ENCODE measurements at places on chromosomes 5 and 9. TPM values are rescaled to one million over a fixed set of nuclear protein-coding genes. Genes with fewer than 3 reads are reported as not detected.

Gene PCDHGB3
- polyA plus RNA-seq = not detected

Gene SOHLH1
- polyA plus RNA-seq = not detected

Gene CORO2A
- polyA plus RNA-seq = 11.7 TPM

Gene SPAG8
- polyA plus RNA-seq = 0.55 TPM

Gene PDZD2
- polyA plus RNA-seq = 1.7 TPM

Gene IFNA2
- polyA plus RNA-seq = not detected

Gene NUTM2F
- 0.29 TPM for polyA plus RNA-seq

- no peak for DNase-seq
Measured at GRCh38 chr5:34666392-34667080, 10.4 kb downstream of the RAI14 start.

GRCh38 chr9:90801973-90802322 is 329 bp downstream of the SYK start:
- no peak for DNase-seq

- DNase-seq = no peak
Measured at GRCh38 chr9:108816037-108816436, 39.7 kb downstream of the ACTL7B start.

DNA sequence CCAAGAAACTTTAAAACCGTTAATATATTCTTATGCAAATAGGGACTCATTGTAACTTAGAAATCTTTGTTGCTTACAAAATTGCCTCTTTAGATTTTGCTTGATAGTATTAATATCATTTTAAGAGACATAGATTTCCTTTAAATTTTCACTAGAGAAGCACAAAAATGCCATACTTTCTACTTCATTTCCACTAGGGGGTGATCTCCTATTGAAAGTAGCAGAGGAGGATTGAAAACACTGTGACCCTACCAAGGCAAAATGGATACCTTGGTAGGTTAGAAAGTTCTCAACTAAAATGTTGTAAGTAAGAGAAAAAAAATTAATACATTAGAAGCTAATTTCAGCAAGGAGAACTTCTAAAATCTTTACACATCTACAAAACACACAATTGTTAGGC is 204.9 kb downstream of the CHSY3 start:
- peak; percentile 38 for DNase-seq

GRCh38 chr5:127834094-127834531 is 130.9 kb downstream of the CCDC192 start:
- DNase-seq = no peak

DNA sequence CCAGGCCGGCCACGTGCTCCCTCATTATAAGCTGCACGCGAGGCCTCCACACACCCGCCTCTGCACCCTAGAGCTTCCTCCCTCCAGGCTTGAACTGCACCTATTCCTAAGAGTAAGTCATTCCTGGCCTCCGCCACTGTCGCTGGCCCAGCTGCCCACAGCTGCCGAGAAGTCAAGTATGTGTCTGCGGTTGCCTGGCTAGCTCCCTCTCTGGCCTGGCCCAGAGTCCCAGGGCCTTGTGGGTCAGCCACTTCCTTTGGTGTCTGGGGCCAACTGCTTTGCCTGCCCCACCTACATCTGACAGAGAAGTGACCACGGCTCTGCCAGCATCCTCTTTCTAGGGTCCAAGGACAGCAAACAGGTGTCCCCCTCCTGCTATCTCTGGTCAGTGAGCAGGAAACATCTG is 18.3 kb downstream of the ABO start:
- no peak for DNase-seq

DNA sequence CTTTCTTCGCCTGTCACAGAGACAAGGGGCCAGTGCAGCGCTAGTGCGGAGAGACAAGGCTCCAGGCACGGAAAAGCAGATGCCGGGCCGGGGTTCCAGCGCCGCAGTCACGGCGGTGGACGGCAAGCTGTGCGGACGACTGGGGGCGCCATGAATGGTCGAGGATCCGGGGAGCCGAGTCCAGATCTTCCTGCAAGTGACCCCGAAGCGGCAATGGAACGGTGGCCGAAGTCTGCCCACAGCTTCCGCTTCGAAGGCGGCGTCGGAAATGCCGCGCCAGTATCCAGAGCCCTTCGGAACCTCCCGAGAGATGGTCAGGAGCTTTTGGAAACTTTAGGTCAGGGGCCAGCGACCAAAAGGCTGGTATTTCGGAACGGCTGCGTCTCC is 601 bp upstream of the FAF2 start:
- DNase-seq = no peak

DNA sequence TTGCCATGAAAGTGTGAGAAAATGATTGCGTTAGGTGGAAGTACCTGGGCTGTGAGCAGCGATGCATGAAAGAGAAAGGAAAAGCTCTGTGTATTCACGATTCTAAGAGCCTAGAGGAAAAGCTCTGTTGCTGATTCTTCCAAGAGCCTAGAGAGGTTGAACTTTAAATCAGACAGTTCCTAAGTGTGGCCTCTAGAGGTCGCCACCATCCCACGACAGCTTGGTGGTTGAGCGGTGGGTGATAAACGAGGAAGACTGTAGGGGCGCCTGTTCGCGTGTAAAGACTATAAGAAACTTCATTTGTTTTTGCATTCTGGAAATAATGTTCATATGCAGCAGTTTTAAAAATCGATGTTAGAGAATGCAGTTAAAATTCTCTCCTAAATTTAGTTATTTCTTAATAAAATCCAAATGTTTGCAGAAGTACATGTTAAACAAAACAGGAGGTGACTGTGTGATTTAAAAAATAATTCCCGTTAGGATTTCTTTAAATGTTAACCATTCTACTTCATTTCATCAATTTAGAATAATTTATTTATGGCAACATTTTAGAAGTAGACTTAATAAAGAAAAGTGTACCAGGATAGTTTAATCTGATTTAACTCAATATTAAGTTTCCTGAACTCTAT is 107.7 kb downstream of the TENT4A start:
- DNase-seq = peak; percentile 67

DNA sequence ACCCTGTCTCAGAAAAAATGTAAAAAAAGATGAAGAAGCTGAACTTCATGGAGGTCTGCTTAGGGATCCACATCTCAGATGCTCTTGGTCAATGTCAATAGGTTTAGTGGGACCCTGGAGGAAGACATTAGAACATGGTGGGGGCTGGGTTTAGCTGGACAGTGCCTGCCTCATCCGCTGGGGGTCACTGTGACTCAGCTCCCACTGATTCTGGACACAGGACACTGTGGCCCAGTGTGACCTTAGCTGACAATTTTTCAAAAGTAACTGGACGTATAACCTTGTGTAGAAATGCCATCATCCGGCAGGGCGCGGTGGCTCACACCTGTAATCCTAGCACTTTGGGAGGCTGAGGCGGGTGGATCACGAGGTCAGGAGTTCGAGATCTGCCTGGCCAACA is 7.3 kb upstream of the HNRNPAB start:
- no peak for DNase-seq

DNA sequence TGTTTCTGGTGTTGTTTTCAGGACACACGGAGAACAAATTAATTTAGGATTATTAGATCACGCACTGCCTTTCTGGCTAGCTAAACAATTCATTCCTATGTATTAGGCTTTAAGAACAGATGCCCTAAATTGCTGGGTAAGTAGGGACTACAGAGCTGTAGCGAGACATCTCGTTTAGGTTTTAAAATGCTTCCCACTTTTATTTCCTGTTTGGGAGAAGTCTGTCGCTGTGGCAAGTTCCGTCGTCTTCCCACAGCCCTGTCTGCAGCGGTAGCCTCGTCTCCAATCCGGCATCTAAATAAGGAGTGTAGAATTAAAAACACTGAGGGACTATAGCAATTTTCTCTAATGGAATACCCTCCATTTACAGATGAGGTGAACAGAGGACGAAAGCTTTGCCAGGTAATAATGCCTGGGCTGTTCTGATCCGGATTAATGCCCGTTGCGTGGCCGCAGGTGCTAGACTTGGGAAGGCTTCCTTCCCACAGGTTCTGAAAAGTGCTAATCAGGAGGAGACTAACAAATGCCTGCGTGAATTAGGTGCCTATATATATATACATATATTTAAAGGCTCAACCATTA is 1.3 kb upstream of the TRIM36 start:
- DNase-seq = no peak

DNA sequence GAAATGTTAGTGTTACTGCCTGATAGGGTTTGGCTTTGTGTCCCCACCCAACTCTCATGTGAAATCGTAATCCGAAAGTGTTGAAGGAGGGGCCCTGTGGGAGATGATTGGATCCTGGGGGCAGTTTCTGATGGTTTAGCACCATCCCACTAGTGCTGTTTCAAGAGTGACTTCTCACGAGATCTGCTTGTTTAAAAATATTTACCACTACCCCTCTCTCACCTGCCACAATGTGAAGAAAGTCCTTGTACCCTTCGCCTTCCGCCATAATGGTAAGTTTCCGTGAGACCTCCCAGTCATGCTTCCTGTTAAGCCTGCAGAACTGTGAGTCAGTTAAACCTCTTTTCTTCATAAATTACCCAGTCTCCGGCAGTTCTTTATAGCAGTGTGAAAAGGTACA is 2.6 kb upstream of the RFX3 start:
- DNase-seq = no peak

- DNase-seq = no peak
Measured at GRCh38 chr9:129310666-129311350, 132.7 kb upstream of the IER5L start.

DNA sequence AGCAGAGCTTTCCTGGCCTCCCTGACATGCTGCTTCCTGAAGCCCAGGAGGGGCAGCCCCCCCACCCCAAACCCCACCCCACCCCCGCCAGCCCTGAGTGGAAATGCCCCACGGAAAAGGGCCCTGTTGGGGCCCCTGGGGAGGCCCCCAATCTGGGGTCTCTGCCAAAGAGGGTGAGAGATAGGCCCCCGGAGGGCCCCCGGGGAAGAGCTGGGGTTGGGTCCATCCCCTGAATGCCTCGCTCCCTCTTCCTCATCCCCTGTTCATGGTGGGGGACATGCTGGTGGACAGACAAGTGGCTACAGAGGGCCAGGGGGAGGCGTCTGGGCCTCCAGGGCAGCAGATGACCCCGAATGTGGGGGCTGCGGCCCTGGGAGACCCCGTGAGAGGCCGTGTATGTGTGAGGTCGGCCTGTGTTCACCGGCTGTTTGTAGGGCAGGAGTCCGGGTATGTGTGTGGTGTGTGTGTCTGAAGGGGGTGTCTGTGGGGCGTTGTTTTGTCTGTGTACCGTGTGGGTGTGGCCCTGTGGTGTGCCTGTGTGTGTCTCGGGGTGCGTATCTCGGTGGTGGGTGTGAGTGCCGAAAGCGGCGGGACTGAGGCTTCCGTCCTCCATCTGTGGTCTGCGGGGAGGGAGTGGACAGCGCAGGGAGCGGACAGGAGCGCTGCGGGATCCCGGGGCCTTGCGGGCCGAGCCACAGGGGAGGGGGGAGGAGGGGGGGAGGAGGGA is 11.3 kb downstream of the C9orf50 start:
- DNase-seq = peak; percentile 55

GRCh38 chr5:66724349-66725139 is 128.4 kb downstream of the MAST4 start:
- no peak for DNase-seq

- no peak for DNase-seq
Measured at GRCh38 chr5:77418601-77419581, 73.2 kb downstream of the WDR41 start.

- DNase-seq = no peak
Measured at GRCh38 chr9:4743131-4743875, 2.3 kb upstream of the AK3 start.

Data from hepatocyte (in vitro differentiated cells).